Stimulated activated naive CD8-positive, alpha-beta T cell treated with anti-CD3 and anti-CD28 coated beads, Interleukin-15, amount 100 ng/mL, for 72 hours (primary cell): ENCODE measurements at places on chromosomes 3 and 15.

DNA sequence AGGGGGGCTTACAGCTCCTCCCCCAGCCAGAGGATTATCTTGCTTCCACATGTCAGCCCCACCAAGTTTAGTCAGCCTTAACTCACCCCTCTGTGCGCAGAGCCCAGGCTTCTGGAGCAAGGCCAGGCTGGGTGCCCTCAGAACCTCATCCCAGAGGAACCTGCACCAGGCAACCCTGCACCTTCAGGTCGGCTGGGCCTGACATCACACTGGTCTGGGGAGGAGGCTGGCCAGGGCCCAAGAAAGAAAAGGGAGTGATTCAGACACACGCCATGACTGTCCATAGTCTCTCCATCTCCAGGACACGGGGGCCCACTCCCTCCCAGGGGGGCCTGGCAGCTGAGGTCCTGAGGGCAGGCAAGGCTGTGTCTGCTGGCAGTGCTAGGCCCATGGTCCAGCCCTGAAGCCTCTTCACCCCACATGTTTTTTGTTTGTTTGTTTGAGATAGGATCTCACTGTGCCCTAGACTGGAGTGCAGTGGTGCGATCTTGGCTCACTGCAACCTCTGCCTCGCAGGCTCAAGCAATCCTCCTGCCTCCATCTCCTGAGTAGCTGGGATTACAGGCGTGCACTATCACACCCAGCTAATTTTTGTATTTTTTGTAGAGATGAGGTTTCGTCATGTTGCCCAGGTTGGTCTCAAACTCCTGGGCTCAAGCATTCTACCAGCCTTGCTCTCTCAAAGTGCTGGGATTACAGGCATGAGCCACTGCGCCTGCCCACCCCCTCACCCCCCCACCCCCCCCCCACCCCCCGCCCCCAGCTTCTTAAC is 11.1 kb downstream of the TNK2 start:
- DNase-seq, result no peak

GRCh38 chr15:95724908-95725633 is 605.4 kb upstream of the NR2F2 start:
- DNase-seq, result no peak

DNA sequence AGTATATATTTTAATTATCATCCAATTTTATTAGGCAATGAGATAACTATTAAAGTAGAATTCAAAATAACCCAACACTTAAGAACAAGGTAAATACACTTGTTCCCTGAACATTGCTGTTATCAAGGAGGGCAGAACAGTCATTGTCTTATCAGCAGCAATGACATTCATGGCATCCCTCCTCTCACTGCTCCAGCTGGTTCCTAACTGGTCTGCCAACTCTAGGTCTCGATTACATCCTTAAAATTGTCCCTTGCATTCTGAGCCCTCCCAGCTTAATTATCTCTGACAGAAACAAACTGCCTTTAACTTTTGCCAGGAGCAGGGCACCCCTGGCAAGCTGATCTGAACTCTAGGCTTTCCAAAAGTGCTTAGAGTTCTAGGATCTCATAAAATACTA is 14.0 kb upstream of the DYNC1LI1 start:
- no peak for DNase-seq

GRCh38 chr3:127296959-127297358 is 9.1 kb upstream of the PRR20G start:
- DNase-seq, result no peak

DNA sequence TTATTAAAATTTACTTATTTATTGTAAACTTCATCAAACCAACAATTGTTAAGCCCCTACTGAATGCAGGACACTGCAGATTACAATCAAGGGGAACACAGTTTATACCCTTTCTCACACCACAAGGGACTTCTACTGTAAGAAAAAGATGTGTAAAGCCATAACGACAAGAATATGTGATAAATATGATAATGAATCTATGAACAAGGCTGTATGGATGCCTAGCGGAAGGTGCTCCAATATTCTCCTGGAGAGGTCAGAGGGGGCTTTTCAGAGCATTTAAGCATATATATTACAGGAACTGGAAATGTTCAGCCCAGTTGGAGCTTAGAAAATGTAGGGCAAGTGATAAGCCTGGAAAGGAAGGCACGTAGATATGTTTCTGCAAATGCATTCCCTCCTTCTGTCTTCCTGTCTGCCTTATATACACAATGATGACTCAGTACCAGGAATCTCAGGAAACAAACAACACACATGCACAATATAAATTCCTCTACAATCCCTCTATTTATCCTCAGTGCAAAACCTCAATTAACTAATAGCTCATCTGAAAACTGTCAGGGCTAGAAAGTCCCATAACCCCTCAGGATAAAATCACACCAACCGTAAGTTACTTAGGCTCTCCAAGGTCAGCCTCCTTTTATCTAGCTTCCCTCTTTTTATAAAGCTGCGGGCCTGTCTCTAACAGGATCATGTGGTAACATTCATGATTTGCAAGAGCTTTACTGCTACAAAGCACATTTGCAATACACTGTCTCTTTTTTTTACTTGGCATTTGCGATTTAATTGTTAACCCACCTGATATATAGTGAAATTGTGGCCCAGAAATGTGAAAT is 393.1 kb downstream of the LPP start:
- DNase-seq, result no peak

GRCh38 chr3:183844606-183845005 is 19.2 kb upstream of the MAP6D1 start:
- DNase-seq, result no peak
